ENCODE measurements at places on chromosomes 3 and 15.
A peak's percentile ranks its signal among the peaks of the same experiment; 100 is the strongest.

GRCh38 chr3:55879901-55880331 is 392.8 kb upstream of the WNT5A start:
- DNase-seq, result no peak

DNA sequence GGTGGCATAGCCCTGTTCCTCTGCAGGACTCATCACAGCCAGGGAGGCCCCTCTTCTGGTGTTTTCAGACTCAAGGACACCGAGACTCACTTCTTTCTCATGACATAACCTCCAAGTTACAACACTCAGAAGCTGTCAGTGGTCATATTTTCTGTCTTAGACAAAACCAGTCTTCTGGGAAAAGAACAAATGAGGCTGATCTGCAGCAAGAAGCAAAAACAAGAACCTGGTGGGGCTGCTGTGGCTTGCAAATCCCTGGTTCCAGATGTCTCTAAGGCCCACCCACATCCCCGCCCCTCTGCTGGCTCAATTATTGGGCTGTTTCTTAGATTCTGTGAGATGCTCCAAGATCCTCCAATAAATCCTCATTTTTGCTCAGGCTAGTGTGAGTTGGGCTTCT is 16.6 kb upstream of the LOXL1 start:
- DNase-seq, result no peak

DNA sequence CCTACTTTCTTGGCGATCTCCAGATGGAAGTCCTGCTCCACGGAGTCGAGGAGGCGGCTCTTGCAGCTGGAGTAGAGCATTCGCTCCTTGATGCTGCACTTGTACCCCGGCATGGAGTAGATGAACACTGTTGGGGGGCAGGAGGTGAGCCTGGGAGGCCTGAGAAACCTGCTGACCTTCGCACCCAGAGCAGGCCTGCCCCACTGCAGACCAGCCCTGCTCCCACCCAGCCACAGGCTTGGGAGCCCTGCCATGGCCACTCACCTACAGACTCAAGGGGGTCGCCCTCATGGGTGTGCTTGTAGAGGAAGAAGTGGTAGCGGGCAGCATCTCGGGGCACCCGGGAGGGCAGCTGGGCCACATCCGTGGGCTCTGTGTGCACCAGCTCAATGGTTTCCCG is 4.2 kb upstream of the TLR9 start:
- DNase-seq, result no peak

GRCh38 chr3:52838561-52839267 is 3.9 kb upstream of the MUSTN1 start:
- DNase-seq, result no peak

DNA sequence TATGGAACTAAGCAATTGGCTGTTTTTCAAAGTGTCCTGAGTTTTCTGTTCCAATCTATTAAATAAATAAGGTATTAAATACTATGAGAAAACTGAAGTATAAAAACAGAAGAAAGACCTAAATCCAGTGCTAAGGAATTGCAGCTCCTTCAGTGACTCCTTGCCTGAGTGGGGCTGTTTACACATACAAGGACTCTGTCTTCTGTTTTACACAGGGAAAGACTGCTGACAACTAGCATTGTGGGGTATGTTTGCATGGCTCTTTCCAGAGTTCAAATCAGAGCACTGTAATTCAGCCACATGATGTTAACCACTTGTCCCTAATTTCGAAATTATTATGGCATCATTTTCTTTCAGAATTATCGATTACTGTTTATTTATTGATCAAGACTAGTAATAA is 31.3 kb upstream of the MEIS2 start:
- no peak for DNase-seq

- DNase-seq, result peak; percentile 73
These were observed 11.8 kb downstream of the TNK2 start for GRCh38 chr3:195896361-195897080.
